ENCODE measurements at places on chromosomes 4 and X. TPM values are rescaled to one million over a fixed set of nuclear protein-coding genes. Genes with fewer than 3 reads are reported as not detected.

CSAG3 gene
- not detected for total RNA-seq

SHROOM4 gene
- 0.44 TPM for total RNA-seq

UGT8 gene
- total RNA-seq, result 0.17 TPM

GAGE2A gene
- not detected for total RNA-seq

PNMA5 gene
- total RNA-seq, result not detected

NHSL2 gene
- 19.8 TPM for total RNA-seq

AFP gene
- total RNA-seq, result 0.15 TPM

CYBB gene
- total RNA-seq, result under 0.01 TPM

AREG gene
- 0.29 TPM for total RNA-seq

DCAF4L1 gene
- under 0.01 TPM for total RNA-seq

SMIM31 gene
- total RNA-seq, result not detected

CACNA1F gene
- under 0.01 TPM for total RNA-seq

FTSJ1 gene
- 40.5 TPM for total RNA-seq

ITIH6 gene
- not detected for total RNA-seq

TLR8 gene
- total RNA-seq, result not detected

GAGE12J gene
- not detected for total RNA-seq

FAM47C gene
- total RNA-seq, result not detected

CENPE gene
- 1.7 TPM for total RNA-seq

RGN gene
- total RNA-seq, result 5.2 TPM

AWAT2 gene
- not detected for total RNA-seq

GRIA3 gene
- 3.3 TPM for total RNA-seq

EDA2R gene
- 22.8 TPM for total RNA-seq

CTAG2 gene
- not detected for total RNA-seq

DCAF8L2 gene
- total RNA-seq, result under 0.01 TPM

TAF7L gene
- total RNA-seq, result 0.58 TPM

ASMT gene
- total RNA-seq, result not detected

CT83 gene
- not detected for total RNA-seq

PAGE2 gene
- total RNA-seq, result not detected

LAMP2 gene
- 188 TPM for total RNA-seq

SSX4 gene
- total RNA-seq, result not detected

RTL3 gene
- total RNA-seq, result 0.29 TPM

SPANXN4 gene
- not detected for total RNA-seq

DKK2 gene
- total RNA-seq, result 1.8 TPM

ZNF711 gene
- total RNA-seq, result under 0.01 TPM

RIPPLY1 gene
- not detected for total RNA-seq

DOCK11 gene
- 39.4 TPM for total RNA-seq

CSN1S1 gene
- not detected for total RNA-seq

OTUD6A gene
- total RNA-seq, result not detected

DUSP9 gene
- under 0.01 TPM for total RNA-seq

F8A2 gene
- 1.7 TPM for total RNA-seq

MSX1 gene
- total RNA-seq, result 14.4 TPM

TRPC3 gene
- 0.44 TPM for total RNA-seq

Data from smooth muscle cell of trachea (primary cell).